ENCODE measurements at places on chromosomes 12 and 14.

GRCh38 chr14:89695846-89696245 lies 258.7 kb downstream of the EFCAB11 start:
- DNase-seq: no peak

- DNase-seq: no peak
Observed at GRCh38 chr14:104206281-104206904, 68.0 kb downstream of the KIF26A start.

GRCh38 chr12:16593546-16593945 lies 12.4 kb downstream of the LMO3 start:
- DNase-seq: no peak

- no peak for DNase-seq
Observed at GRCh38 chr12:80364056-80364455, 80.0 kb upstream of the PTPRQ start.

DNA sequence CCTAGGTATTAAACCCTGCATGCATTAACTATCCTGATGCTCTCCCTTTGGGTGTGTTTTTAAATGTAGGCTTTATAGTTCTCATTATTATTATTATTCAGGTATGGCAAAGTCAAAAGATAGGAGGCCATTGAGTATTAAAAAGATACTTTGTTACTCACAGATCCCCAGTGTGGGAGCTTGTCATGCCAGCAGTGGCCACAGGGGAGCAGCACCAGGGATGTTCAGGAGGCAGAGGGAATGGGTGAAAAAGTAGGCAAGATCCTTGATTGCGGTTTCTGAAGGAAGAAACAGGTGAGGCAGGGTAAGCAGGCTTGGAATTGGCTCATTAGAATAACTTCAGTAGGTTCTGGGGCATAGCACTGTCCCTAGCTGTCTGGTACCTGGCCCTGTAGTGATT lies 382.2 kb downstream of the MED13L start:
- DNase-seq: peak; percentile 21

- DNase-seq: no peak
Observed at GRCh38 chr12:130075497-130076076, 86.7 kb upstream of the FZD10 start.

DNA sequence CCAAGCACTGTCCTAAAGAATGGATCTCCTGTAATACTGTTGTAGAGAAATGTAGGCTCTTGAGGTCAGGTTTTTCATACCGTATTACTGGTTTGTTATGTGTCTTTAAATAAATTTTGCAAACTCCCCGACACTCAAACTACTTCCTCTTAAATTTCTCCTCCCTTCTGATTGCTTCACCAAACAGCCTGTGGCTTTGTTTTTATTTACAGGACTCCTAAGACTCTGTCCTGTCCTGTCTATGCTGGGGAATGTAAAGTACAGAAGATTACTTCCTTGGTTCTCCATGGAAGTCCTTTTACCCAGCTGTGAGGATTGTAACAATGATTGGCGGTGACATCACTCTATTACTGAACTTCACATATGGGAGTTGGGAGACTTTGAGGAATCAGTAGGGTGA lies 873.5 kb downstream of the DIO2 start:
- DNase-seq: no peak

DNA sequence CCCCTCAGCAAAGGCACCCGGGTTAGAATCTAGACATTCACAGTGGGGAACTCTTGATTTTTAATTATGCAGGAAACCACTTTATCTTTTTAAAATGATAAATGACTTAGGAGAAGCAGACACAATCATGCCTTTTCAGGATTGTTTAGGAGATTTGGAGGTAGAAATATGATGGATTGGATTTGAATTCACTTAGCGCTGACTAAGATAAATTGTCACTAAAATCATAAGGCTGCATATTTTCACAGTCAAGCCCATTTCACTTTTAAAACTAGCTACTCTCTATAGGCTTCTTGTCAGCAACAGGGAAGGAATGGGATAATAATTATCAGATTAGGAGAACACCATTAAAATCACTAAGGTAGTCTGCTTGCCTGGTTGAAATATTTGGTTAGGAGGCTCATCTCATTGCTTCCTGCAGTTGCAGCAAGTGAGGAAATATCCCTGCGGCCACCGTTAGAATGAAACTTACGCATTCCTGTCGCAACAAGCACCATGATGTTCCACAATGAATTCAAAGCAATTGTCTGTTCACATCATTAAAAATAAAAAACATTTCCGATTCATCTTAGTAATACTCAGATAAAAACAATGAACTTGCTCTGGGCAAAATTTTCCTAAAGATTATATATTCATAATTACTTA lies 31.9 kb downstream of the DACT1 start:
- no peak for DNase-seq

DNA sequence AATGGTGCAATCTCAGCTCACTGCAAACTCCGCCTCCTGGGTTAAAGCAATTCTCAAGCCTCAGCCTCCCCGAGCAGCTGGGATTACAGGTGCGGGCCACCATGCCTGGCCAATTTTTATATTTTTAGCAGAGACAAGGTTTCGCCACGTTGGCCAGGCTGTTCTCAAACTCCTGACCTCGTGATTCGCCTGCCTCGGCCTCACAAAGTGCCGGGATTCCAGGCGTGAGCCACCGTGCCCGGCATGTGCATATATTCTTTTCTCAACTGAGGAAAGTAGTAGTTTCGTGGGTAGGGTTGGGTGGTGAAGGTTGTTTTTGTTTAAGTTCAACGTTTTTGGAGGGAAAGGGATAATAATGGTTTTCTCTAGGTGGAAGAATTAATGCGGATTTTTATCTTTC lies 94.2 kb upstream of the CEP83 start:
- DNase-seq: no peak

GRCh38 chr14:104156142-104156541 lies 17.8 kb downstream of the KIF26A start:
- no peak for DNase-seq
